Stimulated activated CD4-positive, alpha-beta T cell treated with anti-CD3 and anti-CD28 coated beads, Interleukin-12 subunit alpha, Interleukin-12 subunit beta, amount 100 ng/mL, for 24 hours (primary cell): ENCODE measurements at places on chromosomes 1 and 21.

- no peak for DNase-seq
Measured at GRCh38 chr1:44903011-44903680, 60.1 kb upstream of the PTCH2 start.

GRCh38 chr1:48627486-48627885, 149.2 kb downstream of the BEND5 start:
- no peak for DNase-seq

- DNase-seq = no peak
Measured at GRCh38 chr1:14740016-14740415, 141.5 kb downstream of the KAZN start.

DNA sequence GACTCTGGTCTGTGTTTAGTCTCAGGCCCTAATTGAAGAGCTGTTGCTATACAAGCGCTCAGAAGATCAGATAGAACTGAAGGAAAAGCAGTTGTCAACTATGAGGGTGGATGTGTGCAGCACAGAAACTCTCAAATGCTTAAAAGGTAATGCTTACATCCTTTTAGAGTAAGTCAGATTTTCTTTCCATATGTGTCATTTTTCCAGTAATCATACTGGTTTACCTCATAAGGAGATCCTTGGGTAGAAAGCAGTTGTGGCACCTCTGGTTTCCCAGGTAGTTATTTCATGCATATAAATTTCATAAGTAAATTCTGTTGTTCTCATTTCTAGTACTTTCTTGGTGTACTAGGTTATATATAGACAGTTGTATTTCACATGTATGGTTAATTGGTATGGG, 43.0 kb upstream of the TARS2 start:
- DNase-seq = no peak

- no peak for DNase-seq
Measured at GRCh38 chr1:172874950-172875349, 175.8 kb downstream of the TNFSF18 start.

DNA sequence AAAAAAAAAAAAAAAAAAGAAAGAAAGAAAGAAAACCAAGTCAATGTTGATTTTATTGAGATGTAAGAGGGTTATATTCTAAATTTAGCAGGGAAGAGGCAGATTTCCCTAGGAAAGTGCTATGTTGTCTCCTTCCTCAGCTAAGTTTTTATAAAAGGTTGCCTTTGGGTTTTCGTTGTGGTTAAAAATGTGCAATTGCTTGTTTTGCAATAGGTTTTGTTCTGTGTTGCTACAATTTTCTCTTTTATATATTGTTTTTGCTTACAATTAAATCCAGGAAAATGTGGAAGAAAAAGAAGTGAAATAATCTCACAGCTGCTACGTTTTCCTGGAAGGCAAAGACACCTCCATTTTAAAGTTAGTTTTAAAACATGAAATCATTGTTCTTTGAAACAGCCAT, 136.7 kb upstream of the C1orf105 start:
- DNase-seq = no peak

DNA sequence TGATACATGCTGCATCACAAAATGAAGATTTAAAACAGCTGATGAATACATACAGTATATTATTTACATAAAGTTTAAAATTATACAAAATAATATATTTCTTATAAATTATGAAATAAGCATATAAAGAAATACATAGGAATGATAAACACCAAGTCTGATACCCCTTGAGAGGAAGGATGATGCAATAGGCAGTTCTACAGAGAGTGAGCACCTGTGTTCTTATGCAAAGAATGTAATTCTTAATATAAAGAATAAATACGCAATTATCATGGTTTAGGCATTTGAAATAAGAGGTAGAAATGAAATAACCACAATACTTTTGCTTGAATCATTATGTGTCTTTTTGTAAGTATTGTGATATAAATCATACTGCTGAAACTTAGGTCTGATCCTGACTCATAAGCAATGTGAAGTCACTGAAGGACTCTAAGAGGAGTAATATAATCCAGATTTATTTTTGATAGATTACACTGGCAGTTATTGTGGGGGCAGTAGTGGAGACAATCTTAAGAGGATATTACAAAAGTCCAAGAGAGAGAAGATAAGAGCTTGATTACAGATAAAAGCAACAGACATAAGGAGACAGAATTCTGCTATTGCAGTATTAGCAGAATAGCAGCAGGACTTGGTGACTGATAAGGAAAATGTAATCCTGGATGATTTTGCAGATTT, 39.0 kb downstream of the TTLL7 start:
- DNase-seq = no peak

DNA sequence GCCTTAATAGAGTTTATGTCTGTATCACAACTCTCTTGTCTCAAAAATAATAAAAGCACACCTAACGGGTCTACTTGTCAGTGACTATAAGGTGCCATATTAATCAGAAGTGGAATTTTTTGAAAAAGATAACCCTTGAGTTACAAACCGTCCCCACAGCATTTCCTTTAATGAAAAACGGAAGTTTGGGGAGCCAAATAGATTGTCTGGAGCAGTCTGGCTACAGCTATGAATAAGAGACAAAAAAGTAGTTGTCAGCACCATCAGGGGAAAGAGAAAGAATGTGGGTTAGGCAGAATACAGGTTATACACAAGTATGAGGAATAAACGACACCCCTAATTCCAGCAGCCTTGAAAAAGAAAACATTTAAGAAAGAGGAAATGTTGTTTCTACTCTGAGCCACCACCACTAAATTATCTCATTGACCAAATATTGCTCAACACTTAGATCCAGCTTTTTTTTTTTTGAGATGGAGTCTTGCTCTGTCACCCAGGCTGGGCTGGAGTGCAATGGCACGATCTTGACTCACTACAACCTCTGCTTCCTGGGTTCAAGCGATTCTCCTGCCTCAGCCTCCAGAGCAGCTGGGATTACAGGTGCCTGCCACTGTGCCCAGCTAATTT, 29.4 kb upstream of the USP24 start:
- no peak for DNase-seq

- DNase-seq = no peak
Measured at GRCh38 chr1:183885142-183885735, 80.3 kb downstream of the RGL1 start.

- no peak for DNase-seq
Measured at GRCh38 chr1:20432891-20433290, 53.1 kb downstream of the CAMK2N1 start.

GRCh38 chr21:42425591-42425990, 21.9 kb downstream of the UBASH3A start:
- no peak for DNase-seq

GRCh38 chr1:48841461-48841860, 64.8 kb upstream of the BEND5 start:
- DNase-seq = no peak

DNA sequence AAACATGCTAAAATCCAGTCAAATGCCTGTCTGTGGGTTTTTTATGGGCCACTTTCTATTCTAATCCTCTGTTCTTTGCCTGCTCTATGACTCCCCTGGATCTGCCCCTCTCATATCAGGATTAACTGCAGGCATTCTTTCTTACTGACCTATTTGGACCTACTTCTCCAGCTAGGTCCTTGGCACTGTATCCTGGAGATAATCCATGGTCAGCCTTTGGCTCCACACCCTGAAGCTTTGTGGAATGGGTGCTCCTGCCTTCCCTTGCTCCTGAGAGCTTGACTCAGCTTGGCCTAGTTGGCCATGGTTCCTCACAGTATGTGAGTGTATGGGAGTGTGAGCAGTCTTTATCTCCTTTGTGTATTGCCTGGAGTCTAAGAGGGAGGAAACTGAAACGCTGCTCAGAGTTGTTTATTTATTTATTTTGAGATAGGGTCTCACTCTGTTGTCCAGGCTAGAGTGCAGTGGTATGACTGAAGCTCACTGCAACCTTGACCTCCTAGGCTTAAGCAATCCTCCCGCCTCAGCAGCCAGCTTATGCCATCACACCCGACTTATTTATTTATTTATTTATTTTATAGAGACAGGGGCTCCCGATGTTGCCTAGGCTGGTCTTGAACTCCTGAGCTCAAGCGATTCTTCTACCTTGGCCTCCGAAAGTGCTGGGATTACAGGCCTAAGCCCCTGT, 28.7 kb upstream of the CDC14A start:
- no peak for DNase-seq

- DNase-seq = no peak
Measured at GRCh38 chr1:12475530-12475934, 142.5 kb downstream of the DHRS3 start.

DNA sequence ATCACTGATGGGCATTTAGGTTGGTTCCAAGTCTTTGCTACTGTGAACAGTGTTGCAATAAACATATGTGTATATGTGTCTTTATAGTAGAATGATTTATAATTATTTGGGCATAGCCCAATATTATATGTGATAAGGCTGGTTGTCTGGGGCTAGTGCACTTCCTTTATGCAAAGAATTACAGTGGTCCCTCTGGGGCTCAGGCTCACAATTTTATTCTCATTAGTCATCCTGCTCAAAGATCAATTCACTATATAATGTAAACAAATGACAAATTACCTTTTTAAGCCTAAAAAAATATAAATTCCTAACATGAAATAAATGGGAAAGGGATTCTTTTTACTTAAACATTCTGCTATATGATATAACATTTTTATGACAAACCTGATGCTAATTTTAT, 5.0 kb downstream of the PLPPR4 start:
- no peak for DNase-seq

DNA sequence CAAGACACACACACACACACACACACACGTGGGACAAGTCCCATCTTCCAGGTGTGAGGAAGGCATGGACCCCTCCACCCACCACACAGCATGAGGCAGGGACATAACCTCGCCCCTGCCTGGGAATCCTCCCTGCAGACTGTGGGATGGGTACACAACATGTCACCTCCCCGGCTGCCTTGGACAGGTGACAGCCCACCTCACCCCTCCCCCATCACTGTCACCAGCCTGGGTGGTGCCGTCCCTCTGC, 40.7 kb downstream of the AHDC1 start:
- no peak for DNase-seq
